NCI-H1930 (cell line): ENCODE measurements at places on chromosomes 4 and X.

- no peak for DNase-seq
Observed at GRCh38 chr4:166169111-166169510, 296.1 kb downstream of the TLL1 start.

GRCh38 chrX:104310090-104310489, 55.4 kb upstream of the ESX1 start:
- DNase-seq = no peak

DNA sequence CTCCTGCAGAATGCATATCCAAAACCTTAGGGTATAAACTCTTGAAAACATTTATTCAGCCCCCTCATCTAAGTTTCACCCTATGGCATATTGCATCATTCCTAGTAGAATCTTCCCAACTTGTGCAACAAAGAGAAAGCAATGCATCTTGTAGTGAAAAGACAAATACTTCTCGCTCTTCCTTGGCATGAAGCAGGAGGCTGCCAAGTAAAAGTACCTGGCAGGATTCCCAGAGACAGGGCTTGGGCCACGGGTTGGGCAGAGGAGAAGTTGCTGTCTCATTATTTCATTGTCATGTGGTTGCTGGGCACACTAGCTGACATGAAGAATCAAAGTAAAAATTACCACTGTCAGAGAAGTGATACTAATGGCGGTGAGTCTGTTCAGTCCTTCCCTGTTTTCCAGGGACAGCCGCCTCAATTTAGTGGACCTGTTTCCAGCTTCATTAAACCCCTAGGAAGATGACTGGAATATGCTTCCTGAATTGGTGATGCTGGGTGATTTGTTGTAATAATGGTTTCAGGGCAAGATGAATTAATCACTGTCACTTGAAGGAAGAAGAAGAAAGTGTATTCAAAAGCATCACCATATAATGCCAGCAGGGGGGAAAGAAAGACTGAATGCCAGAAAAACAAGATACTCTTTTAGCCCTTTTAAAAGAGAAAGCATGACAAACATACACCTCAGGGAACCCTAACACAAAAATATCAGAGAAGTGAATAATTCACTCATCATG, 380.5 kb upstream of the IGFBP7 start:
- DNase-seq = no peak

DNA sequence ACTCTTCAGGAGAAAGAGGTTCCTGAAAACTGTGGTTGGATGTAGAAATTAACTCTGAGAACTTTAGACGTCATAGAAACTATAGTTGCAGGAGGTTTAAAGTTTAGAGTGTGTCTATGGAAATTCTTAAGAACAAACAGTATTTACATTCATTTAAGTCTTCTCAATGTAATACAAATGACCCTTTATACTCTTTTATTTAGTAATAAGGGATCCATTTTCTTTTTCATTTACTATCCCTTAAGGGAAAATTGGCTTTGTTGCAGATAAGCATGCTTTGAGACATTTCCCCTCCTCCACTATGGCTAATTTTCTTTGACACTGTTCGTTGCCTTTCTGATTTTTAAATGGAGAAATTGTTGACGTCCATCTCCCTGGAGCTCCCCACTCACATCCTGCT, 96.4 kb downstream of the POLA1 start:
- DNase-seq = no peak

DNA sequence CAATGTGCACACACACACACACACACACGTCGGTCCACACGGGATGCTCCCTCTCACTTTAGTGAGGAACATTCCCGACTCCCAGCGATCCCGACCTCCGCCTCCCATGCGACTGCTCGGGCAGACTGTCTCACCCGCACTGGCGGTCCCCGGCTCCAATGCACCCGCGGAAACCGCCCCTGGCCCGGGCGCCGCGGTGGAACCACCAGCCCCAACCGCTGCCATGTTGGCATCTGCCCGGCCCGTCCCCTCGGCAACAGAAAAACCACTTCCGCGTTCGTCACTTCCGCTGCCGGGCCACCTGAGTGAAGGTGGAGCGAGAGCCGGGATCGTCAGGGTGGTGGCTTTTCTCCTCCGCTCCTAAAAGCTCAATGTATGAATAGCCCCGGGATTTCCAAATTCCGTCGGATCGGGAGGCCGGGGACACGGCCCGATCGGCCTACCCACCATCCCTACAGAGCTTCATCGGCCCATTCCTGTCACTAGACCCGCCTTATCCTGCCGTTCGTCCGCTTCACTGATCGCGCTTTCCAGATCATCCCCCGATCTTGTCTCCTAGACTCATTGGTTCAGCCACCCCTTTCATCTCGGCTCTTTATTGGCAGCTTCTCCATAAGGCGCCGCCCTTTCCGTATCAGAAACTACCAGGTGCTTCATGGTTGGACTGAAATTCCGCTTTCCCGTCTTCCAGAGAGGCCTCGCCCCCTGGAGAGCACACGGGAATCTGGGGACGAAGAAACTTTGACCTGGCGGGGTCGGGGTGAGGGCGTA, at the start of gene SLC35A2:
TSS of gene SLC35A2 (minus strand) at position 235 of the 771 bp plus-strand sequence. CDS start at position 225, 10 bp downstream.
- peak; percentile 69 for DNase-seq

GRCh38 chr4:5959211-5959982, 58.8 kb downstream of the C4orf50 start:
- no peak for DNase-seq

- DNase-seq = no peak
Observed at GRCh38 chr4:185541251-185541727, 6.0 kb upstream of the PDLIM3 start.

DNA sequence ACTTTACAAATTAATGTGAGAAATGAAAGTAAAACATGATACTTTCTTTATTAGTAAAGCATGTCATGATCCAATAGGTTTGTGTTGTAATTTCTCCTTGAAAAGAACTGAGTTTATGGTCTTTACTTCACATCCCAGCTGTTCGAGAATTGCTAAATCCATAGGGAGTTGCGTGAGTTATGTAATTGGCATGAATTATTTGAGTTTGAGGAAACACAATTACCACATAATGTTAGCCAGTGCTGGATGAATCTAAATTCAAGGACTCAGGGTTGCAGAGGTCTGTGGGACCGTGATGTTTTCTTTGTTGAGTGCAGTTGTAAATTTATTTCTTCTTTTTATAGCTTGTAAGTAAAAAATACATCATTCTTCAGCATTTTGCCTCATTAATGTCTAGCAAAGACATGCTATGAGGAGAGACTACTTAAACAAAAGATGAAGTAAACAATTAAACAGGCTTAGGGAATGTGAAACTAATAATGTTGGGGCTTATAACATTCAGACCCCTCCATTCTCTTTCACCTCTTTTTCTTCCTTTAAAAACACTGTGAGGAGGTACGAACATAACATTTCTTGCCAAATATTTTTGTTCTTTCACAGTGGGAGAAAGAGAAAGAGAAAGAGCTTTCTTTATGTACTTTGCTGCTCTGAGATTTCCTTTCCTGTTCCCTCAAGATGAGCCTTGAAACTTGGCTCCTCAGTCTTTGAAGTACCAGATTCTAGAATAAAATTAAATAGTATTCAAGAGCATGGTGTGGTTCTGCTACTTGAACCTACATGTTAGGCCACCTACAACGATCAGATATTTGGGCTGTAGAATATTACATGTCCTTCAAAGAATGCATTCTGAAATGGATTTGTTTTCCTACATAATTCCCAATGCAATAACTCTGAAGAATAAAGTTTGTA, 159.6 kb upstream of the ANK2 start:
- peak; percentile 82 for DNase-seq

- DNase-seq = no peak
Observed at GRCh38 chrX:13690836-13691235, 1.9 kb downstream of the RAB9A start.

GRCh38 chr4:68404153-68404552, 43.1 kb upstream of the TMPRSS11E start:
- DNase-seq = no peak

- DNase-seq = no peak
Observed at GRCh38 chr4:87103691-87104187, 116.7 kb downstream of the KLHL8 start.

DNA sequence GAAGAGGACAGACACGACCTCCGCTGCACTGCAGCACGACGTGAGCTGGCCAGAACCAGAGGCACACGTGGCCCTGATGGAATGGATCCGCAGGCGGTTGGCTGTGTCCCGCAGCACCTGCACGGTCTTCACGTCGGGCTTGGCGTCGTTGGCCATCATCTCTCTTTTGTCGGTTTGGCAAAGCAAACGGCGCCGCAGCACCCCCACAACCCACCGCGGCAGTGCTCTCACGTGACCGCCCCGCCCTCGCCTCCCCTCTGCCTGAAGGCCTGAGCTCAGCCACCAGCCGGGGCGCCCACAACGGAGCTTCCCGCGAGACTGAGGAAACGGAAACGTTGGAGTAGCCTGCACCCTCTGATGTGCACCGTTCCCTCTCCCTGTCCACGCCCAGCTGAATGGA, at the start of gene TKTL2:
TSS of gene TKTL2 (minus strand) at position 179 of the 400 bp plus-strand sequence. CDS start at position 159, 20 bp downstream.
- DNase-seq = no peak

DNA sequence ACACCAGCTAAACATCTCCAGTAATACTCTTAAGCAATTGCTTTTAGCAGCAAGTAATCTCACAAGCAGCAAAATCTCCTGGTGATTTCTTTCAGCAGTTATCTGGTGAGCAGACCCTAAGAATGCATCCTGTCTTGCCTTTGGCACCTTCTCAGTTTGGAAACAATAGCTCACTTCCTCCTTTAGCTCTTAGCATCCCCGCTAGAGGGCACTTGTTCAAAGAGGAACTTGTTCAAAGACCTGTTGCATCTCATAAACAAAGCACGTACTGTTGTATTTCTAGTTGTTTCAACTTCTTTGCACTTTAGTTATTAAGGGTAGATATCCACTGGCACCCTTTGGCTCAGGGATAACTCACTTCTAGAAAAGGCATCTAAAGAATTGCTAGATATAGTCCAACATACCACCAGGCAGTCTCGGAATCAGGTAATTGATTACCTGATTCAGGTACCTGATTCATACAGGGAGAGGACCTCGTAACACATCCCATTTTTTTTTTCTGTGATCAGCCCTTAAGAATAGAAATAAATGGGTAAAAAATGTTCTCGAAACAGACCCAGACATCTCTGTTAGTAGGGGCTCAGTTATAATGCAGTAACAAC, 81.9 kb upstream of the QRFPR start:
- no peak for DNase-seq

DNA sequence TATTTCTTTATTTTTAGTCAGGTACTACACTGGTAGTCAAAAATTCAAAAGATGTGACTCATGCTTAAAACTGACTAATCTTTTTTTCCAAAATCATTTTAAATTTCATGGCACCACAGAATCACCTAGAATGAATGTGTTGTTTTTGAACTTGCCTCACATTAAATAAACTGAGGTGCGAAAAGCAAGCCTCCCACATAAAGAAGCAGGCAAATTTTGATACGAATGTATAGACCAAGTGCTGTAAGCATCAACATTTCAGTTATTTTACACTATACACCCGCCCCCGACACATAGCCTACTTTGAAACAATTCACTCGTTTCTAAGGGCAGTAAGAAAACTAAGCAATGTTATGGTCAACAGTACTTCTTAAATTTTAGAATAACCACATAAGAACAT, 94.3 kb downstream of the MRPL1 start:
- DNase-seq = no peak
